ENCODE measurements at places on chromosomes 2 and 18. TPM values are rescaled to one million over a fixed set of nuclear protein-coding genes. Genes with fewer than 3 reads are reported as not detected.

DNA sequence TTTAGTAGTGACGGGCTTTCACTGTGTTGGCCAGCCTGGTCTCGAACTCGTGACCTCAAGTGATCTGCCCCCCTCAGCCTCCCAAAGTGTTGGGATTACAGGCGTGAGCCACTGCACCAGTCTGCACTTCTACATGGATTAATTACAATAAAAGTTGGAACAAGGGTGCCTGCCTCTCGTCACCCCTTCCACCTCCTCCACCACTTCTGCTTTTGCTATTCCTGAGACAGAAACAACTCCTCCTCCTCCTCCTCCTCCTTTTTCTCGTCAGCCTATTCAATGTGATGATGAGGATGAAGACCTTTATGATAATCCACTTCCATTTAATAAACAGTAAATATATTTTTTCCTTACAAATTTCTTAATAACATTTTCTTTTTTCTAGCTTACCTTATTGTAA is 35.2 kb downstream of the SRBD1 start:
- DNase-seq = no peak

Gene ARHGAP25
- total RNA-seq = 39.9 TPM

- no peak for DNase-seq
Measured at GRCh38 chr2:195003881-195004471, 653.0 kb upstream of the SLC39A10 start.

Gene SULT1C4
- not detected for total RNA-seq

Gene POTEF
- not detected for total RNA-seq

DNA sequence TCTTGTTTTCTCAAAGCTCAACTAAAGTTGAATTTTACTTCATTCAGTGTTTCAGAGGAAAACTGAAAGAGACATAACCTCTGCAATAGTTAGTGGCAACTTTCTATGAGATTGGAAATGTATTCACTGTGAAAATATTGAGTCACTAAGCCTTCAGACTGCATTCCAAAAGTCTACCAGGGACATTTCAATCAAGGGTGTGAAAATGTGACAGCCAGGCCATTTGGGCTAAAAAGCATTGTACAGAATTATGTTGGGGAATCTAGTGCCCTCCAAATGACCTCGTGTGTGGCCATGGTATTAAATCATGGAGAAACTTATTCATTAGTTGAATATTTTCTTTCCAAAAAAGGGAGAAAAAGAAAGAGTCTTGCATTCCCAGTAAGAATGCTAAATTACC is 251.9 kb downstream of the GRB14 start:
- DNase-seq = no peak

Gene ZNF396
- 0.25 TPM for total RNA-seq

Gene DYTN
- not detected for total RNA-seq

DNA sequence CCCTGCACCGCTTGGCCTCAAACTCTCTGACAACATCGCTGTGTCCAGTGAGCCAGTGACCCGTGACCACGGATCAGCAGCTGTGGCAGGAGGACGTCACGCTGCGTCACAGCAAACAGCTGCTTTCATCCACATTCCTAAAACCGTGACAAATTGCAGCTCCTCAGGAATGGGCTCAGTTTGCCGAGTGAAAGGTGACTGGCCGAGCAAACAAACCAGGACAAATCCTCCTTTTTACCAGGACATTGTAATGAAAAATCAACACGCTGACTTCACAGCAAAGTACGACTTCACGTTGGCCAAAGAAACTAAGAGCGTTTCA is 57.6 kb downstream of the PXDN start:
- DNase-seq = no peak

Gene DAW1
- not detected for total RNA-seq

DNA sequence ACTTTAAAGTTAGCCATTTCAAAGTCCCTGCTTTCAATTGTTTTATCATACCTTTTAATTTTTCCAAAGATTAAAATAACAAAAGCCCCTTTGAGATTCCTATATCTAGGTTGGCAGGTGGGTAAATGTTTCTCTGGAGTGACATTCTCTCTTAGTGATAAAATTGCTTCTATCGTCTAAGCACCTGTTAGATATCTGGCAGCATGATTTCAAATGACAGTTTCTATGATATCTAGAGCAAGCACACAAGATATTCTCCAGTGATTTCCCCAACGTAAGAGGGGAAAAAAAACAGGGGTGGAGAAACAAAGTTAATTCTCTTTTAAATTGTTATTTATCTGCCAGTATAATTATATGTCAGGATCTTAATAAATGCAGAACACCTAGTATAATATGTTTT is 610.2 kb downstream of the DSC3 start:
- no peak for DNase-seq

DNA sequence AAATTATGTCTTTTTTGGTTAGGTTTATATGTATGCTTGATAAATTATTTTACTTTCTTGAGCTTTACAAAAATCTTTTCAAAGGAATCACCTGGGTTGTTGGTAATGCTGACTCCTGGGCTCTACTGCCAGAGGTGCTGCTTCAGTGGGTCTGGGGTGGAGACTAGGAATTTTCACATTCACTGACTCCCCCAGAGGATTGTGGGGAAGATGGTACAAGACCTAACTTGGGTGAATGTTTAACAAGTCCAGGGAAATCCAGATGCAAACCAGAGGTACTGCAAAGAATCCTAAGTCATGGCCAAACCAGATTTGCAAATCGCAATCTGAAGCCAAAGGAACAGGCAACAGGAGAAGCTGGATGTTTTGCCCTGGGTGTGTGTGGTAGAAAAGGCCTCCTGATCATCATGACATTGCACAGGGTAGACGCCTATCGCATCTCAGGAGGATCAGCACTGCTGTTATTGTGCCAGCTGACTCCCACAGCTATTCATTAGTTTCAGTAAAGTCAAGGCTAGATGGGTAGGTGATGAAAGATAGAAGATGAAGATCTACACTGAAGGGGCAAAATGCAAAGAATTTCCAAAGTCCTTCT is 185.2 kb downstream of the BARD1 start:
- DNase-seq = no peak

GRCh38 chr2:198036029-198036879 is 231.9 kb downstream of the PLCL1 start:
- no peak for DNase-seq

GRCh38 chr2:223894968-223895367 is 50.2 kb downstream of the WDFY1 start:
- no peak for DNase-seq

Gene CDC42EP3
- total RNA-seq = 9.8 TPM

DNA sequence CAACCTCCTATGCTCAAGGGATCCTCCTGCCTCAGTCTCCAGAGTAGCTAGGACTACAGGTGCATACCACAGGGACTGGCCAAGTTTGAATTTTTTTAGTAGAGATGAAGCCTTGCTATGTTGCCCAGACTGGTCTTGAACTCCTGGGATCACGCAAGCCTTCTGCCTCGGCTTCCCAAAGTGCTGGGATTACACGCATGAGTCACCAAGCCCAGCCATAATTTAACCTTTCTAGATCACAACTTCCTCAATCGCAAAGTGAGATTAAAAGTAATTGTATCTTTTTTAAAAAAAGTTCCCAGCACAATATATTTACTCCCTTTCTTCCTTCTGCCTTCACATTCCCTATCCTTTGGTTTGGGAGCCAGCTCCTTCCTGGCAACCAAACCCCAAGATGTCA is 5.8 kb upstream of the PPP1CB start:
- DNase-seq = no peak

DNA sequence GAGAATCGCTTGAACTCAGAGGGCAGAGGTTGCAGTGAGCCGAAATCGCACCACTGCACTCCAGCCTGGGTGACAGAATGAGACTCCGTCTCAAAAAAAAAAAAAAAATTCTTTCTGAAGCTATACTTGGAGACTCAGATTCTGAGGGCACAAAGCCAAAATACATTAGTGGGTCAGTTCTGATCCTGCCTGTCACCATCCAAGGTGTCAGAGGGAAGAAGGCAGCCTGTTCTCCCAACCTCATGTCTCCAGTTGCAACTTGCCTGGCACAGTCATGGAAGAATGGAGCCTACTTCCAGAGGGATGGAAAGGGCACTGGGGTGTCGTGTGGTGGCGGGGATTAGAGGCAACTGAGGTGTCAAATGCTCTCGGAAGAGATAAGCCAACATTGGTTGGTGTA is 104.8 kb upstream of the GATA6 start:
- no peak for DNase-seq

- DNase-seq = no peak
Measured at GRCh38 chr2:176174824-176175708, 13.4 kb upstream of the HOXD1 start.

Gene PAX3
- not detected for total RNA-seq

Gene LONRF2
- total RNA-seq = 0.21 TPM

GRCh38 chr18:63974991-63975390 is 5.1 kb downstream of the SERPINB8 start:
- no peak for DNase-seq

Gene PARD6G
- total RNA-seq = 0.23 TPM

DNA sequence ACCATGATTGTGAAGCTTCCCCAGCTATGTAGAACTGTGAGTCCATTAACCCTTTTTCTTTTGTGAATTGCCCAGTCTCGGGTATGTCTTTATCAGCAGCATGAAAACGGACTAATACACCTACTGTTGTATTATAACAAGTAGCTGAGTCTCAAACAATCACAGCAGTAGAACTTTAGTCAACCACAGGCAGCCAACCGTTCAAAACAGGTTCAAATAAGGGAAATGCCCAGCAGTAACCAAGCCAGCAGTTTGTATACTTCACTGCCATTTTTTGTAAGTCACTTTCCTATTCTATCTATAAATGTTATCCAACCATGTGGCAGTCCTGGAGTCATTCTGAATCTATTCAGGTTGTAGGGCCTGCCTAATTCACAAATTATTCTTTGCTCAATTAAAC is 1560.6 kb upstream of the SLC39A10 start:
- DNase-seq = no peak

DNA sequence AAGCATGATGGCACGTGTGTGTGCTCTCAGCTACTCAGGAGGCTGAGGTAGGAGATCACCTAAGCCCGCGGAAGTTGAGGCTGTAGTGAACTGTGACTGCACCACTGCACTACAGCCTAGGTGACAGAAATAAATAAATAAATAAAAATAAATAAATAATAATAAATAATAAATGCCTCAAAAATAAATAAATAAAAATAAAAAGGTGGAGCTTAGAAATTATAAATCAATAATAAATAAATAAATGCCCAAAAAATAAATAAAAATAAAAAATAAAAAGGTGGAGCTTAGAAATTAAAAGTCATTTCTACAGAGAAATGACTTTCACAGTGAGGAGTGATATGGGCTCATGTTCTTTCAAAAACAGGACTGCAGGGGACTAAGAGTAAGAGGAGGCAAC is 6.0 kb upstream of the MALL start:
- no peak for DNase-seq

DNA sequence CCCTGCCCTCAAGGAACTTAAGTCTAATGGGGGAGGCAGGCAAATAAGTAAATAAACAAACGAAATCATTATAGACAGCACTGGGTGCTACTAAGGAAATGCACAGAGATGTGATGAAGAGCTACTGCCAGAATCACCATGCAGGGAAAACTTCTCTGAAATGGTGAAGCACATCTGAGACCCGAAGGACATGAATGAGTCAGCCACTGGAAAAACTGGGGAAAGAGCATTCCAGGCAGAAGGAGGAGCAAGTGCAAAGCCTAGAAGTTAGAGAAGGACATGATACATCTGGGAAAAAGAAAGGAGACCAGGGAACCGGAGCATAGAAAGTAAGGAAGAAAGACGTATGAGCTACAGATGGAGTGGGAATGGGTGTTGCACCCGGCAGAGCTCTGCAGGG is 56.8 kb downstream of the TGFA start:
- no peak for DNase-seq

GRCh38 chr2:118243031-118243430 is 154.8 kb downstream of the INSIG2 start:
- DNase-seq = no peak

Gene CACNB4
- total RNA-seq = 0.23 TPM

Data from activated T-helper 2 cell treated with anti-CD3 and anti-CD28 coated beads, Interferon-gamma antibody, Interleukin-2, Interleukin-4, amounts not matched to agents 10 μg/mL and 5 μg/mL and 100 μg/mL, durations not matched to agents 14 hours and 24 hours and 36 hours (primary cell).